Pulmonary artery endothelial cell (primary cell): ENCODE measurements at places on chromosomes 5 and 9. TPM values are rescaled to one million over a fixed set of nuclear protein-coding genes. Genes with fewer than 3 reads are reported as not detected.

The SLC24A2 gene
- total RNA-seq: not detected in 2 replicates

The AGXT2 gene
- not detected in 2 replicates for total RNA-seq

The TMEM252 gene
- not detected in 2 replicates for total RNA-seq

The PCDHA9 gene
- total RNA-seq: 0.04 TPM in 1 of 2 replicates, not detected in the other

The TRPM6 gene
- 0.07 TPM in 2 replicates for total RNA-seq

The NCS1 gene
- 40.5 and 44.1 TPM in 2 replicates for total RNA-seq

The PRR16 gene
- 0.07 TPM in 1 of 2 replicates, not detected in the other for total RNA-seq

The FLT4 gene
- total RNA-seq: 1.5 and 3.2 TPM in 2 replicates

The CNTNAP3 gene
- 61.0 and 98.1 TPM in 2 replicates for total RNA-seq
